ENCODE measurements at places on chromosomes 11 and 22.

GRCh38 chr11:123707606-123708205, 33.8 kb downstream of the ZNF202 start:
- peak; percentile 17 for DNase-seq

- DNase-seq, result no peak
These were observed 17.0 kb upstream of the KCNJ11 start for GRCh38 chr11:17405232-17406005.

DNA sequence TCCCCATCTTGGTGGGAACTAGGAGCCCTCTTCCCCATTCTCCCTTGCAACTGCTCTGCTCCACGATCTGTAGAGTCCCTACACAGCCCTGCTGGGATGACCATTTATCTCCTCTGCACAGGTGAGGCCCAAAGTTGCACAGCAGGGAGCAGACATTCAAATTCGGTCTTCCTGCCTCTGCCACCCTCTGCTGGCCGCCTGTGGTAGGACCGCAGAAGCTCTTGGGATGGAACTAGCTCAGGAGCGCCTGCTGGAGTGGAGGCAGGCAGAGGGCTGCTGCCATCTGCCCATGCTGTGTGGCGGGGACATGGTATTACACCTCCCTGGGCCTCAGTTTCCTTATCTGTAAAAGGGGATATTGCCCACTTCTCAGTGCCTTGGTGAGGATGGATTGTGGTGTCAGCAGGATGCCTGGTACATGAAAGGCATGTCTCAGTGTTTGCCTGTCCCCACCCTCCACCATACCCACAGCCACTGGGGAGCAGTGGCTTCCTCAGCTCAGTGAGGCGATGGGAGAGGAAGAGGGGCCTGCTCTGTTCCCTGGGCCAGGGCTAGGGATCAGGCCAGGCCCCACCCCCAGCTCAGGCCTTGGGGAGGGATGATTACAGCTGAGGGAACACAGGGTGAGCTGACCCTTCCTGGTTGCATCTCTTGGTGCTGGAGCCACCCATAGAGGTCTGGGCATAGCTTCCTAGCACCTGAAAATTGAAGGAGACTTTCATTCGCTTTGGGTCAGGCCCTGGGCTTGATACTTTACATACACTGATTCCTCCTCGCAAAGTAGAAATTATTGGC, 11.3 kb upstream of the OMP start:
- DNase-seq, result peak; percentile 38

DNA sequence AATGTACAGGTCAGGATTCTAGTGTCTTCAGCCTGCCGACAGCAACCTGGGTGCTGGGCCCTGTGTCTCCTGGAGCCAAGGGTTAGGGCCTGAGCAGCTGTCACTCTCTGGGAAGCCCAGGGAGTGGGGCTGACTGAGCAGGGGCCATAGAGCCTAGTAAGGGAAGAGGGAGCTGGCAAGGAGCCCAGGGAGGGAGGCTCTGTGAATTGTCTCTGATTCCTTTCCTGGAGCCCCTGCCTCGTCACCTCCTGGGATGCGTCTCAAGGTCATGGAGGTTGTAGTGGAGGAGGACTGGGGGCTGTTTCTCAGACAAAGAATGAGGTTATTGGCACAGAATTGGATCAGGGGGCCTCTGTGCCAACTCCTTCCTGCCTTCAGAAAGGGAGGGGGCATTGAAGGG, 11.8 kb downstream of the SOX10 start:
- DNase-seq, result no peak

- no peak for DNase-seq
These were observed 152.8 kb upstream of the ZBED5 start for GRCh38 chr11:11010624-11011127.

DNA sequence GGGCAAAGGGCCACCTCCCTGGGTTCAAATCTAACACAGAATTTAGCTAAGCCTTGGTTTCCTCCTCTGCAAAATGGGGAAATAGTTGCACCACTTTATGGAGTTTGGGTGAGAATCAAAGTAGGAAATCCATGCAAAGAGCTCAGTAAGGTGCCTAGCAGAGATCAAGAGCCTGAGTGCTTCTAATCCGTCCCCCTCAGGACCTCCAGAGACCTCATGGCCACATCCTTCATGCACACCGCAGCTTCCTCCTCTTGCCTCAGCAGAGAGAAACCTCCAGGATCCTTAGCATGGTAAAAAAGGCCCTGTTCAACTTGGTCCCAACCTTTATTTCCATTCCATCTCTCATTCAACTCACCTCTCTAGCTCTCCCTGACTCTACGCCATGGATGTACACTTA, 37.8 kb upstream of the NAV2 start:
- DNase-seq, result no peak

GRCh38 chr22:31328544-31328960, 17.6 kb downstream of the PATZ1 start:
- DNase-seq, result no peak

DNA sequence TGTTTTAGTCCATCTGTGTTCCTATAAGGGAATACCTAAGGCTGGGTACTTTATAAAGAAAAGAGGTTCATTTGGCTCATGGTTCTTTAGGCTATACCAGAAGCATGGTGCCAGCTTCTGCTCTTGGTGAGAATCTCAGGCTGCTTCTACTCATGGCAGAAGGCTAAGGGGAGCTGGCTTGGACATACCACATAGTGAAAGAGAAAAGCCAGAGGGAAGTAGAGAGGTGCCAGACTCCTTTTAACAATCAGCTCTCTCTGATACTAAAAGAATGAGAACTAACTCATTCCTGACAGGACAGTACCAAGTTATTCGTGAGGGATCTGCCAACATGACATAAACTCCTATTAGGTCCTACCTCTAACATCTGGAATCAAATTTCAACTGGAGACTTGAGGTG, 1250.2 kb upstream of the CNTN5 start:
- no peak for DNase-seq

DNA sequence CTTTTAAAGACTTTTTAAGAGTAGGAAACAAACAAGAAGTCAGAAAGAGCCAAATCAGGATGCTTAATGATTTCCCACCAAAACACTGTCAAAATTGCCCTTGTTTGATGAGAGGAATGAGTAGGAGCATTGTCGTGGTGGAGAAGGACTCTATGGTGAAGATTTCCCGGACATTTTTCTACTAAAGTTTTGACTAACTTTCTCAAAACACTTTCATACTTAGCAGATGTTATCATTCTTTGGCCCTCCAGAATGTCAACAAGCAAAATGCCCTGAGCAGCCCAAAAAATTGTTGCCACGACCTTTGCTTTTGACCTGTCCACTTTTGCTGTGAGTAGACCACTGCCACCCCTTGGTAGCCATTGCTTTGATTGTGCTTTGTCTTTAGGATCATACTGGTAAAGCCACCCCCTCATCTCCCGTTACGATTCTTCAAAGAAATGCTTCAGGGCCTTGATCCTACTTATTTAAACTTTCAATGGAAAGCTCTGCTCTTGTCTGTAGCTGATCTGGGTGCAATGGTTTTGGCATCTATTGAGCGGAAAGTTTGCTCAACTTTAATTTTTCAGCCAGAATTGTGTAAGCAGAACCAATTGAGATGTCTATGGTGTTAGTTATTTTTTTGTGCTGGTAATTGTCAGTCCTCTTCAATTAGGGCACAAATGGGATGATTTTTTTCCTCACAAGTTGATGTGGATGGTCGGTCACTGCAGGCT, 67.2 kb downstream of the ADM start:
- no peak for DNase-seq

DNA sequence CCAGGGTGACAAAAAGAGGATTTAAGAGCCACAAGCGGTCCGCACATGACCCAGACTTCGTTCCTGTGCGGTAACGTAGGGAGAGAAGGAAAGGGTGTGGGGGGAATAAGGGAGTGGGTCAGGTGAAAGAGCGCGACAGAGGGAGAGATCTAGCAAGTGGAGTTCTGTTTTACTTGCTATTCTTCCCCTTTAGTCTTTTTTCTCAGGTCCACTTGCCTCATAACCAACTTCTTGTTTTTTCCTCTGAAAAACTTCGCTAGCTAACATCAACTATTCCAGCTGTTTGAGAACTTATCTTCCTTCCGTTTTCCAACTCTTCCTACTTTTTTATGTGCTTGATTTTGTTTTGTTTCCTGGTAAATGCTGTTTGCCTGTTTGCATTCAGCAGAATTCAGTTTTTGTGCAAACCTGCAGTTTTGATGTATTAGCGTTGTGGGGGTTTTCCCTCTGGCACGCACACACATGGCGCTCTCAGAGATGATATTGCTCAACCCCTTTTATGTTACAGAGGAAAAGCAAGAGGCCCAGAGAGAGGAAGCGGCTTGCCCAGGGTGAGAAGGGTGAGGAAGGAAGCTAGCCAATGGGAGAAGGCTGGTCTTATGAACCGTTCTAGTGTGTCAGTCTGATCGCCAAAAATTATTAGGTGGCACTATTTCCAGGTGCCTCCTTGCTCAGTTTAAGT, 592 bp upstream of the CTSC start:
- DNase-seq, result peak; percentile 32

DNA sequence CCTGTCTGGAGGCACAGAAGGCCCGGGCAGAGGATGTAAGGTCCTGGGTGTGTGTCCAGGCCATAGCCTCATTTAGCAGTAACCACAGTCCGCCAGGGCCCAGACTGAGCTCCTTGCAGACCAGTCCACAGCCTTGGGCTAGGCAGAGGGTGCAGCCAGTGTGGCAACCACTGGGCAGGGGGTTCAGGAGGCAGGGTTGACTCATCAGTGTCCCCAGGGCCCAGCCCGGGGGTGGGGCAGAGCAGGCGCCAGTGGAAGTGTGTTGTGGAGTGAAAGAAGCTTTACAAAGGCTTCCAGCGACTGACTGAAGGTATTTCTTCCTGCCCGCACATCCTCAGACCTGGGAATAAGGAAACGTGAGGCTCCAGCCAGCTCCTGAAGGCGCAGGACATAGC, 27.7 kb upstream of the WNT11 start:
- DNase-seq, result no peak

GRCh38 chr11:94550513-94550912, 6.8 kb downstream of the FUT4 start:
- no peak for DNase-seq

GRCh38 chr11:74932797-74933196, 16.1 kb downstream of the XRRA1 start:
- no peak for DNase-seq

DNA sequence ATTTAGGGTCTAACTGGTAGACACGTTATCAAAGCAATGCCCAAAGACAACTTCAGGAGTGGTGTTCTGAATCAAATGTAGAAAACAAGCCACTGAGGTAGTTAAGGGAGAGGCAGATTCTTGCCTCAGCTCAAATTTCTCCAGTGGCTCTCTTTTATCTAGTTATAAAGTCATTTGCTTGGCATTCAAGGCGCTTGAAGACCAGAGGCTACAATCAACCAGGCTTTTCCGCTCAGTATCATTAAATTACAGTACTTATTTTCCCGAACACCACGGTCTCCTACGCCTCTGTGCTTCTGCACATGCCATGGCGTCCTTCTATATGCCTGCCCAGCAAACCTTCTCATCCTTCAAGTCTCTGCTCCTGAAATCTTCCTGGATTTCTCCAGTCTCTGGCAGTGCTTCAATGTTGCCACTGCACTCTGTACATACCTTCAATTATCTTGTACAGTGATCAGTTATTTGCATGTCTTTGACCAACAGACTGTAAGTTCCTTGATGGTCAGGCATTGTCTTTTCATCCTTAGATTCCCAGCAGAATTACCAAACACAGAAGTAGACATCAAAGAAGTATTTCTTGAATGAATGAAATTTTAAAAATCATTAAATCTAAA, 1.4 kb downstream of the POGLUT3 start:
- no peak for DNase-seq

DNA sequence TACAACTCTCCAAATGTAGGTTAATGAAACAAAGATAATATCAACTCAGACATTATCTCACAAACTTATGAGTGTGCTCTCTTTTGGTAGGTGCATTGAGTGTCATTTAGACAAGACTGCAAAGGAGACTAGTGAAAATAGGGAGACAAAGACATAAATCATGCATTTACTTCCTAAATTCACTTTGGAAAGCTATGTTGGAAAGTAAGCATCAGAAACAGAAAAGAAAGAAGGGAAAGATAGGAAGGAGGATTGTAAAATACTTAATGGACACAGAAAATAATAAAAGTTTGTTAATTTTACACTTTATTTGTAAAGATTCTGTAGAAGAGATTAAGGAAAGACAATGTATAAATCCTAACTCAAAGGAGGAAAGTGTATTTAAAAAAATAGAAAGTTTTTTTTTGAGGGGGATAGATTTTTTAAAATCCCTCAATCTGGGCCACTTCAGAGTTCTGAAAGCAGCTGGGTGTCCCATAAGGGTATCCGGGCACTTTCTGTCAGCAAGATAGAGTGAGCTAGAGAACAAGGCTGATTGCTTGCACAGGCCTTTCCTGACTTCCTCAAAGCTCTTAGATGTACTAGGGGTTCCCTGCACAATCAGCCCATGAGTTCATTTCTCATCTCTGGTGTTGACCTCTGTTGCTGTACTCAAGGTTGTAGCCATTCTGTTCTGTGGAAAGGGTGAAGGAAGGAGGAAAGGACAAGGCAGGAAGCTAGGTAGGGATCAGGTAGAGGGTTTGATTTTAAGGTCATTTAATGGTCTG, 22.4 kb upstream of the RDX start:
- no peak for DNase-seq

- DNase-seq, result no peak
These were observed 181.8 kb downstream of the BUD13 start for GRCh38 chr11:116590844-116591570.

- no peak for DNase-seq
These were observed 695.3 kb downstream of the KCNA4 start for GRCh38 chr11:29321293-29322132.

DNA sequence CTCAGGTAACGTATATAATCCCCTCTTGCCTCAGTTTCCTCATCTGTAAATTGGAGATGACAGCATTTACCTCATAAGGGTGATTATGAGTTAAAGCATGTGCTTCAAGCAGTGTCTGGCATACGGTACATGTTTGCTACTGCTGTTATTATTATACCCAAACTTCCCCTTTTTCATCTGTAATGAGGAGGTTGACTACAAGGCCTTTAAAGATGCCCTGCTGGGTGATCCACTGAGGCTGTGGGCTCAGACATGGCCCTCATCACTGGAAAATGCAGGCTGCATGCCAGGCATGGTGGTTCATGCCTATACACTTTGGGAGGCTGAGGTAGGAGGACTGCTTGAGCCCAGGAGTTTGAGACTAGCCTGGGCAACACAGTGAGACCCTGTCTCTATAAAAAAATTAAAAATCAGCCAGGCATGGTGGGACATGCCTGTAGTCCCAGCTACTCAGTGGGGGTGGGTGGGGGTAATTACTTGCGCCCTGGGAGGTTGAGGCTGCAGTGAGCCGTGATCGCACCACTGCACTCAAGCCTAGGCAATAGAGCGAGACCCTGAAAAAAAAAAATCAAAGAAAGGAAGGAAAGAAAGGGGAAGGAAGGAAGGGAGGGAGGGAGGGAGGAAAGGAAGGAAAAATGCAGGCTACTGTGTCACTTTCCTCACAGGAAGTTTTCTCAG, 4.3 kb downstream of the PIK3IP1 start:
- no peak for DNase-seq

GRCh38 chr11:108196901-108197300, 25.5 kb downstream of the NPAT start:
- no peak for DNase-seq

- DNase-seq, result no peak
These were observed 37.0 kb upstream of the HEPHL1 start for GRCh38 chr11:93984196-93984567.
